ENCODE measurements at places on chromosomes 11 and 22. TPM values are rescaled to one million over a fixed set of nuclear protein-coding genes. Genes with fewer than 3 reads are reported as not detected.

LRFN4 gene
- 23.4 TPM for total RNA-seq

FIBP gene
- 119 TPM for total RNA-seq

CHKB gene
- total RNA-seq = 70.8 TPM

HEPHL1 gene
- total RNA-seq = not detected

PNPLA5 gene
- not detected for total RNA-seq

MS4A4A gene
- total RNA-seq = 7.9 TPM

CDC42EP1 gene
- 40.2 TPM for total RNA-seq

ZNRD2 gene
- 41.4 TPM for total RNA-seq
